ENCODE measurements at places on chromosomes 3 and 15.

DNA sequence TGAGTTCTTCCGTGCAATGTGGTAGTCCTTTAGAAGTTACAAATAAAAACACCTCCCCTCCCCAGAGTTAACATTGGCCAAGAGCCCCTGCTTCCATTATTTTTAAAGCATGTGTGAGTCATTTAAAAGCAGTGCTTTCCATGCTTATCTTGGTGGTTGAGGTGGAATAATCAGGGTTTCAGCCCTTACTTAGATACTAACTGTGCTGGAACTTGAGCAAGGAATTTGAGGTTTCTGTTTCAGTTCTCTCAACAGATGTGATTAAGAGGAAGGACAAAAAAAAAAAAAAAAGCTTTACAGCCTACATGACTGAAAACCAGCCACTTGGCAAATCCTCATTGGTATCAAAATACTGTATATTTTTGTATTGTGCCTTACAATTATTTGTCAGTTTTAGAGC is 64.5 kb downstream of the CGNL1 start:
- H3K36me3 ChIP-seq, result no peaks in the 10 kb centered on the region
- H3K27ac ChIP-seq, result no peak overlapping the region
- no peaks in the 10 kb centered on the region for H3K27me3 ChIP-seq
- peaks cover 18% of the 10 kb centered on the region for H3K4me1 ChIP-seq
- no peak overlapping the region for H3K4me3 ChIP-seq
- DNase-seq, result no peak

GRCh38 chr3:59422312-59422711 is 372.5 kb upstream of the CFAP20DC start:
- H3K27ac ChIP-seq, result no peak overlapping the region
- H3K36me3 ChIP-seq, result no peaks in the 10 kb centered on the region

GRCh38 chr3:153897025-153897723 is 224.0 kb upstream of the ARHGEF26 start:
- H3K4me3 ChIP-seq, result no peak overlapping the region
- no peaks in the 10 kb centered on the region for H3K27me3 ChIP-seq
- H3K27ac ChIP-seq, result no peak overlapping the region
- no peaks in the 10 kb centered on the region for H3K36me3 ChIP-seq
- DNase-seq, result no peak

DNA sequence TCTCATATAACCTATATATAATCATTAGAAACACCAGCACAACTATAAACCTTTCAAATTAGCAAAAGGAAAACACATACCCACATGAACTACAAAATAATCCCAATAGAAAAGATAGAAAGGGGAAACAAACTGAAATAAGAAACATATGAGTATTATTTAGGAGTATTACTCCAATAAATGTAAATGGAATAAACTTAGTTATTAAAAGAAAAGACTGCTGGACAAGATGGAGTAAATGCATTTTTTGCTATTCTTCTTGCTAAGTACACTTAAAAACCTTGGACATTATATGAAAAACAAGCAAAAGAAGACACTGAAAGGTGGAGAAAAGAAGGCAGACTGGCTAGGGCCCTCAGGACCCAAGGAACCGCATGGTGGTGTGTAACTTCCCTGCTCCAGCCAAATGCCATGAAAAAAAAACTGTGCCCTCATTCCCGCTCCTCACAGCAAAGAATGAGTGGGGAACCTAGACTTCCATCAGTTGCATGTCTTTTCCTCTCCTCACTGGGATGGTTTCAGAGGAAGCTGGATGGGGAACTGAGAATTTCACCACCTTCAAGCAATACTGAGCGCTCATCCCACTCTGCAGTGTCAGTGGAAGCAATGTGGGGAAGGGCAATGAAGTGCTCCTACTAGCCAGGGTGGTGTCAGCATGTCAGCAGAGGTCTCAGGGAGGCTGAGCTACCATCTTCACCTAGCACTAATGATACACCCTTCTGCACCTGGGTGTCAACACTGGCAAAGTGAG is 43.7 kb upstream of the ADAMTS17 start:
- H3K4me3 ChIP-seq, result no peak overlapping the region
- no peaks in the 10 kb centered on the region for H3K4me1 ChIP-seq
- DNase-seq, result no peak
- H3K27ac ChIP-seq, result no peak overlapping the region
- H3K36me3 ChIP-seq, result no peaks in the 10 kb centered on the region

DNA sequence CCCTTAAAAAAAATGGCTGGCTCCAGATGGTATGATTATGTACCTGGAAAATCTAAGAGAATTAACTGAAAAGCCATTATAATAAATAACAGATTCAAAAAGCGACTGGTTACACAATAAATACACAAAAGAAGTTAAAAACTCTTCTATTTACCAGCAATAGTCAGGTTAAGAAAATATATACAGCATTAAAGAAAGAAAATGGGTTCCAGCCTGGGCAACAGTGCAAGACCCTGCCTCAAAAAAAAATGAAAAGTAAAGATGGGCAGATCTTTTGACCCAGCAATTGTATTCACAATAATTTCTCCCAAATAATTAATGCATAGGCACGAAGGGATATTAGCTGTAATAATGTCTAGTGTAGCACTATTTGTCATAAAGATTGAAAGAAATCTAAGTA is 8.7 kb downstream of the TBC1D5 start:
- H3K4me1 ChIP-seq, result peaks cover 12% of the 10 kb centered on the region
- H3K27me3 ChIP-seq, result no peaks in the 10 kb centered on the region
- no peak for DNase-seq
- H3K27ac ChIP-seq, result no peak overlapping the region
- H3K36me3 ChIP-seq, result no peaks in the 10 kb centered on the region

DNA sequence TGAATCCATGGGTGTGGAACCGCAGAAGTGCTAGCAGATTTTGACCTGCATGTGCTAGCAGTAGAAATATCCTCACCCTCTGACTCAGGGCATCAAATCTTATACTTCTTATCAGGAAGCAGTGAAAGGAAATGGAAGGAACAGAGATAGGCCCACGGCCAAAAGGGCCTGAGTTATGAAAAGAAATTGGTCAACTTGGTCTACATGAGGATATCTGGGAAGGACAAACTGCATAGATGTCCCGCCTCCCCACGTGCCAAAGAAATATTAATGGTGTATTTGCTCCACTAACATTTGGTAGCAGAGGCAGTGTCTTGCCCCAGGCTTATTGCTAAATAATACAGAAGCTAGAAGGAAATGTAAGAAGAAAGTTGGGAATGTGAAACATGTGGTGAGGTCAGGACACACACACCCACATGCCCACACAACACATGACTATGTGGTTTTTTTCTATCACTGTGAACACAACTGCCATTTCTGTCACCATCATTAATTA is 93.6 kb upstream of the COL8A1 start:
- no peak for DNase-seq
- no peaks in the 10 kb centered on the region for H3K27me3 ChIP-seq
- H3K4me1 ChIP-seq, result no peaks in the 10 kb centered on the region
- H3K36me3 ChIP-seq, result no peaks in the 10 kb centered on the region

- H3K27me3 ChIP-seq, result no peaks in the 10 kb centered on the region
- H3K36me3 ChIP-seq, result no peaks in the 10 kb centered on the region
- no peaks in the 10 kb centered on the region for H3K4me1 ChIP-seq
- H3K4me3 ChIP-seq, result no peak overlapping the region
- no peak for DNase-seq
Observed at GRCh38 chr15:96243701-96244100, 86.8 kb upstream of the NR2F2 start.

GRCh38 chr3:134370611-134371531 is 3.4 kb downstream of the AMOTL2 start:
- H3K4me3 ChIP-seq, result no peak overlapping the region
- peak overlapping the region; percentile 39 for H3K27ac ChIP-seq
- peak; percentile 82 for DNase-seq
- no peaks in the 10 kb centered on the region for H3K27me3 ChIP-seq
- peaks cover 4% of the 10 kb centered on the region for H3K4me1 ChIP-seq

- H3K4me1 ChIP-seq, result no peaks in the 10 kb centered on the region
- no peaks in the 10 kb centered on the region for H3K36me3 ChIP-seq
- H3K27ac ChIP-seq, result no peak overlapping the region
- no peaks in the 10 kb centered on the region for H3K27me3 ChIP-seq
- no peak overlapping the region for H3K4me3 ChIP-seq
- DNase-seq, result no peak
Observed at GRCh38 chr15:65336493-65337435, 32.3 kb downstream of the RNU5B-1 start.

DNA sequence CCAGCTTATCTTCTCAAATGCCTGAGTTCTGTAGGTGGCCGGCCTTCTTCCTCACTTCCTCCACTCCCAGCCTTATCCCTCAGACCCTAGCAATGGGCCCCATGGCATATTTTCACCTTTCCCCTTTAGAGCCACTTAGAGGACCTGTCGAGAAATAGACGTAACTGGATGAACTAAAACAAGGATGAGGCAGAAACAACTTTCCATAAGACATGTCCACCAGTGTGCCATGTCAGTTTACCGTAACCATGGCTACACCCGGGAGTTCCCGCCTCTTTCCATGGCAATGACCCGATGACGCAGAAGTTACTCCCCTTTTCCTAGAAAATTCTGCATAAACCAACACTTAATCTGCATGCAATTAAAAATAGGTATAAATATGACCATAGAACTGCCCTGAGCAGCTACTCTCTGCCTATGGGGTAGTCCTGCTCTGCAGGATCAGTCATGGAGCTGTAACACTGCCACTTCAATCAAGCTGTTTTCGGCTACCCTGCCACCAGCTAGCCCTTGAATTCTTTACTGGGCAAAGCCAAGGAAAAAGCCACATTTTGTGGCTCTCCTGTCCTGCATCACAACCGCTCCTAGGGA is 55.1 kb upstream of the ZBTB38 start:
- H3K27ac ChIP-seq, result no peak overlapping the region
- H3K36me3 ChIP-seq, result no peaks in the 10 kb centered on the region
- peaks cover 6% of the 10 kb centered on the region for H3K4me1 ChIP-seq
- H3K27me3 ChIP-seq, result no peaks in the 10 kb centered on the region
- H3K4me3 ChIP-seq, result no peak overlapping the region
